Activated T-cell treated with anti-CD3 and anti-CD28 coated beads, Interleukin-2, amount 50 U/mL, for 72 hours (primary cell): ENCODE measurements at places on chromosomes 12 and 14. TPM values are rescaled to one million over a fixed set of nuclear protein-coding genes. Genes with fewer than 3 reads are reported as not detected.
A peak's percentile ranks its signal among the peaks of the same experiment; 100 is the strongest.

DNA sequence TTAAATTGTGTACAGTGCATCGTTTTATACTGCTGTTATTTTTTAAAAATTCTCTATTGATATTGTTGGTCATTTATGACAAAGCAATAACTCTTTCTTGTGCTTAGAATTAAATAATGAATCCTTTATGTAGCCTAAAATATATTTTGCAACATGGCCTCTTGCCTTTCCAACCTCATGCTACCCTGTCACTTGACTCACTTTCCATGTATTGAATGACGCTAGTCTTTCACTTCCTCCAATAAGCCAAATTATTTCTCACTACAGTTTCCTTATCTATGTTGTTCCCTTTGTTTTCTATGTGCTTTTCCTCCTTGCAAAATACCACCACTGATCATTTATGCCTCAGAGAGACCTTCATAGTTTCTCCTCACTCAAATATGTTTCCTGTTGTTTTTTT lies 16.3 kb upstream of the EPYC start:
- no peak for DNase-seq

GRCh38 chr12:104586351-104586919 lies 129.7 kb downstream of the CHST11 start:
- DNase-seq = no peak

DNA sequence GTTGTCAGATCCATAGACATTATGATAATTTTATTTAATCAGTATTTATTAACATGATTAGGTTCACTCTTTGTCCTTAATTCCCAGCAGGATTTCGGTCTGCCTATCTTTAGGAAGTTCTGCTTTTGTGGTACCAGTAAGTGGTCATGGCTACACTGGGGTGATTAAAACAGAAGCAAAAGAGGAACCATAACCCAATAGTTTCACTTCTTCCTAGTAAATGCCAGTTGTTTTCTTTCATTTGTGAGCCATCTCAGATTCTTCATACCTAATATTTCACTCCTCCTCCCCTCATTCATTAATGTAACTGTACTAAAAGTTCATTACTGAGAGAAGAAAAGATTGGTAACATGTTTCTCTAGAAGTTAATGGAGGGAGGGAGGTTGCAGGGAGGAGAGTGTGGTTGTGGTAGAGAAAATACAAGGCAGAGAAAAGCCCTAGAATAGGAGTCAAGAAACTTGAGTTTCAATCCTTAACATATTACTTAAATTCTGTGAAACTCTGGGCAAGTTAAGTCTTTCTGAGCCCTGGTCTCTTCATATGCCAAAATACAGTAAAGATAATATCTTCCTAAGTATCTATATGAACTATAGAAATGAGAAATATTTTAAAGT lies 101.2 kb downstream of the PEBP1 start:
- no peak for DNase-seq

- DNase-seq = no peak
These were observed 186.7 kb downstream of the ANO2 start for GRCh38 chr12:5758347-5758746.

- DNase-seq = no peak
These were observed 77.9 kb downstream of the SPTB start for GRCh38 chr14:64801800-64802199.

- DNase-seq = no peak
These were observed 238.5 kb downstream of the GPHN start for GRCh38 chr14:66746316-66747006.

- no peak for DNase-seq
These were observed 10.2 kb upstream of the PRKAG1 start for GRCh38 chr12:49028666-49029275.

DNA sequence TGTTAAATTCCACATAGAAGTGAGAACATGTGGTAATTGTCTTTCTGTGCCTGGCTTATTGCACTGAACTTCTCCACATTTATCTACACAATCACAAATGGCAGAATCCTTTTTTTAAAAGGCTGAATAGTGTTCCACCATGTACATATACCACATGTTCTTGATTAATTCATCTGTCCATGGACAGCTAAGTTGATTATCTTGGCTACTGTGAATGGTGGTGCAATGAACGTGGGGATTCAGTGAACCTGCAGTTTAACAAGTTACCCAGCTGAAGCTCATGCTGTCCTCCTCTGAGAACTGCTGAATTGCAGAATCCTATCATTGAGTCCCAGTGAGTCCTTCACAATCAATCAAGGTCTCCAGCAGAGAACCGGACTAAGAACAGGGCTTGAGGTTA lies 74.9 kb downstream of the TBK1 start:
- DNase-seq = no peak

- DNase-seq = no peak
These were observed 11.2 kb downstream of the TTC8 start for GRCh38 chr14:88835661-88836060.

DNA sequence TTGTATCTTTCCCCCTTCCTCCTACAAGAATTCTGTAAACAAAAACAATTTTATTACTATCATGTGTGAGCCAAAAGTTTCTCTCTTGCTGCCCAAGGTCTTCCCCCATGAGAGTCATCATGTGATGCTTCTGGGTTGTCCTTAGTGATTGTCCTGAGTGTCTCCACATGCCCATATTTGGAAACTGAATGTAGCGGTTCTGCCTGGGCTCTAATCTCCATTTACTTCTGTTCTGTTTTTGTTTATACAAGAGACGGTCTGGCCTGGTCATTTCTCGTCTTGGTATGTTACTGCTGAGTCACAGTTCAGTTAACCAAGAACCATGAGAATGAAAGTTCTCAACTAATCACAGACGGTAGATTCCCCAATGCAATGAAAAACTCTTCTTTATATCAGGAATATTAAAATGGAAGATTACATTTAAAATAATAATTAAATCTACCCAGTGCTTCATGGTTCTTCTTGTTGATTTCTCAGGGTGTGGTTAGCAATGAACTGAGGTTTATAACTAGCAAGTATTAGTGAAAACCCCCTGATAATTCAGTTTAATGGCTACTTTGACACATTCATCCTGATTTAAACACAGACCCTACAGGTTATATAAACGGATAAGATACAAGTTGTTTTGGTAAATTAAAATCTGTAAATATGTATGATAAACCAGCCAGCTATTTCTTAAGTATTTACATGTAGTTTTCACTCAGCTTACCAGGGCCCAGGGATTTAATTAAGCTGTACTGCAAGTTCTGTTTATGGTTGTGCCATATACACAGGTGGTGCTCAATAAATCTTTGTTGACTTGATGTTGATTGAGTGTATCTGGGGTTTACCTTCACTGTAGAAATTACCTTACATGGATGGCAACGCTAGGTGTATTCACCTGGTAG lies 81.1 kb downstream of the PELI2 start:
- DNase-seq = no peak

GRCh38 chr14:66939409-66939808 lies 249.8 kb upstream of the GARIN2 start:
- no peak for DNase-seq

GRCh38 chr12:14612250-14612649 lies 44.6 kb upstream of the PLBD1 start:
- no peak for DNase-seq

DNA sequence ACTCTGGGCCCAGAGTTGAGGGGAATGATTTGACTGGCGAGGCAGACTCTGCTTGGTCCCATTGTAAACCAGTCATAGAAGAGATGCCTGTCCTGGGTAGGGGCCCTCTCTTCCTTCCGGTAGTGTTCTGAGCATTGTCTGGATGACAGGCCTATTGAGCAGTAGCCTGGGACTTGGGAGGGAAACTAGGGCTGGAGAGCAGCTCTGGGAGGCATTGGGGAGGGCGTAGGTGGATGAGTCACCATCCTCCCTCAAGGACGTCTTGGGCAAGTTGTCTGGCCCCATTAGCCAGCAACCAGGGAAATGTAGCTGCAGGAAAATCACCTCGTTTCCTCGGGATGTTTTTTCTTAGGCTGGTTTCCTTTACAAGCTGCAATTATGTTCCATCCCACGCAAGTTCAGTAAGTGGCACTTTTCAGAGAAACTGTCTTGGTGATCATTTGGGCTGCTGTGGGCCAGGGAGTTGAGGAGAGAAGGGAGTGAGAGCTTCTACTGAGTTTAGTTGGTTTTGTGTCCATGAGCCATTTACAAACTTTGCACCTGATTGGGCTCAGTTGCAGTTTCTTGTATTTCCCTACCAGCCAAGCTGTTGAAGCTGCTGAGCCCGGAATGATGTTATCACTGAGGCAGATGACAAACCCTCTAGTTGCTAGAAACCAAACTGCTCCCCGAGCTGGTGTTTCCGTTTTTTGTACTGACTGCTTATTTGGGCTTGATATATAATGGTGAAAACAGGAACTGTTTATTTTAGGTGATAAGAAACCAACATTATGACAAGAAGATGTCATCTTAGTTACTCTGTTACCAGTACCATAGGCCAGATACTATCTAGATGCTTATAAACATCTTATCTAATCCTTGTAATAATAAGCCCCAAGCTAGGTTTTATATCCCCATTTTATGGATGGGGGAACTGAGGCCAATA lies 147.6 kb downstream of the CHST11 start:
- peak; percentile 51 for DNase-seq

DNA sequence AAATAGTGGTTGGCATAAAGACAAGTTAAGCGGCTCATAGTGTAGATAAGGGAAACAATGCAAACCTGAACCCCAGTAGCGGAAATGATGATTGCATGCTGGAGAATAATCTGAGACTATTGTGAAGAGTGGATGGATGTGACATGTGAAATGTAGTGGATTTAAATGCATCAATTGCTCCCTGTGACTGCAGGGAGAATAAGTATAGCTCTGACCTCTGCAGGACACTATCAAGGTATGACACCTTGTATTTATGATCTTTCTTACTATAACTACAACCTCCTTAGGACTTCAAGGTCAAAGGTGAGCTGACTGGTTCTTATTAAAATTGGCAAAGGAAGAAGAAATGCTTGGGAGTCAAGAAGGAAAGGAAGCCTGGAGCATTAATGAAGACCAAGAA lies 285.6 kb downstream of the GRIN2B start:
- no peak for DNase-seq

DNA sequence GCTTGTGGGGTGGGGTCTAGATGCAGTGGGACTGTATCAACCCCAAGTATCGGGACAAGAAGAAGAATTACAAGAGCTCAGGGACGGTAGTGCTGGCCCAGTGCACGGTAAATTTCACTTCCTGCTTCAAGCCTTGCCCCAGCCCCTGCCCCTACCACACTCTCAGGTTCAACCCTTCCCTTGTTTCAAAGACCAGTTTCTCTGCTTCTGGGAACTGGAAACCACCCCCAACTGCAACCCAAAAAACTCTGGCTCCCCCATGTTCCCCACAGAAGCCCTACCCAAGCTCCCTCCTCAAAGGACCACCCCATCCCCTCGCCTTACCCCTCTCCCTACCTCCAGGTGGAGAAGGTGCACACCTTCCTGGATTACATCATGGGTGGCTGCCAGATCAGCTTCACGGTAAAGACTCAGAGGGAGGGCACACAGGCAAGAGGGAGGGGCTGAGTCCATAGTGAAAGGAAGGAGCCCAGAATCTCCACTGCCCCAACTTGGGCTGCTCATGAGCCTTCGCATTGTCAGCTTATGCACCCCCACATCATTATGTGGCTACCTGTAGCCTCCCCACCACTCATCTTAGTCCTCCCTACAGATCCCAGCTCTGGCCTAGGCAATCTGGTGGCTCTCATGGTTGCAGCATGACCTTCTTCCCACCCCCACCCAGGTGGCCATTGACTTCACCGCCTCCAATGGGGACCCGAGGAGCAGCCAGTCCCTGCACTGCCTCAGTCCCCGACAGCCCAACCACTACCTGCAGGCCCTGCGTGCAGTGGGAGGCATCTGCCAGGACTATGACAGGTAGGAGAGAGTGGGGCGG lies 4.3 kb downstream of the CPNE6 start:
- DNase-seq = no peak

GRCh38 chr12:41100572-41100971 lies 87.5 kb upstream of the PDZRN4 start:
- DNase-seq = no peak

Gene PUS1
- 37.3 TPM for total RNA-seq

Gene MANSC4
- not detected for total RNA-seq

Gene ASPG
- 0.30 TPM for total RNA-seq

Gene ADAM21
- total RNA-seq = 0.14 TPM

Gene MYL2
- total RNA-seq = not detected

Gene GLT1D1
- 0.41 TPM for total RNA-seq

Gene PTPRB
- total RNA-seq = not detected

Gene CCDC184
- total RNA-seq = 0.17 TPM
